ENCODE measurements at places on chromosomes 13 and 19.

- no peak for DNase-seq
Measured at GRCh38 chr13:79604752-79605151, 123.8 kb downstream of the NDFIP2 start.

DNA sequence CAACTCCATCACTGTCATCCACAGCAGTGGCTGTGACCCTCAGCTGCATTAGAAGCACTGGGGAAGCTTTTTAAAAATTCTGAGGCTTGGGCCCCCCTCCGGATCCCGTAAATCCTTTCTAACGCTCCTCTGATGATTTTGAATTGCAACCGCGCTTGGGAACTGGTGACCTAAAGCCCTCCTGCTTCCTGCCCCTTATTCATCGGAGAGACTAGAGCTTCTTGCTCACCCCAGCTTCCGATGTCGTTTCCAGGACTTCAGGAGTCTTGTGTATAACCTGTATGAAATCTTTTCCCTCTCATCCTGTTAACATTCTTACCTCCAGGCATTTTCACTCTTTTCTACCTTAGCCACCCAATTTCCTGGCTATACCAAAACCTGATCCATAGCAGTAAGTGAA is 14.8 kb downstream of the ZAR1L start:
- no peak for DNase-seq

- DNase-seq: peak; percentile 98
Measured at GRCh38 chr19:23395041-23395721, at the start of gene ZNF91. Gene ZNF91 (minus strand): TSS chr19:23395471. CDS start chr19:23395354, 117 bp downstream.

GRCh38 chr13:24680921-24681604 is 855 bp downstream of the ATP12A start:
- no peak for DNase-seq

GRCh38 chr19:14003251-14004055 is 2.7 kb downstream of the RFX1 start:
- DNase-seq: peak; percentile 69
